T-cell (primary cell): ENCODE measurements at places on chromosomes 7 and 10. TPM values are rescaled to one million over a fixed set of nuclear protein-coding genes. Genes with fewer than 3 reads are reported as not detected.

Gene DRGX
- not detected for total RNA-seq

Gene C10orf143
- total RNA-seq: 12.6 TPM

Gene CYP3A5
- 0.58 TPM for total RNA-seq

Gene CUBN
- total RNA-seq: 8.8 TPM

Gene HKDC1
- total RNA-seq: 6.5 TPM

Gene CCNJ
- total RNA-seq: 6.1 TPM

Gene NEUROG3
- not detected for total RNA-seq

Gene LSM5
- 30.7 TPM for total RNA-seq

Gene LFNG
- 182 TPM for total RNA-seq

Gene CDHR1
- 1.1 TPM for total RNA-seq

Gene KNDC1
- 0.54 TPM for total RNA-seq
